ENCODE measurements at places on chromosomes 12 and 14.
A peak's percentile ranks its signal among the peaks of the same experiment; 100 is the strongest.

DNA sequence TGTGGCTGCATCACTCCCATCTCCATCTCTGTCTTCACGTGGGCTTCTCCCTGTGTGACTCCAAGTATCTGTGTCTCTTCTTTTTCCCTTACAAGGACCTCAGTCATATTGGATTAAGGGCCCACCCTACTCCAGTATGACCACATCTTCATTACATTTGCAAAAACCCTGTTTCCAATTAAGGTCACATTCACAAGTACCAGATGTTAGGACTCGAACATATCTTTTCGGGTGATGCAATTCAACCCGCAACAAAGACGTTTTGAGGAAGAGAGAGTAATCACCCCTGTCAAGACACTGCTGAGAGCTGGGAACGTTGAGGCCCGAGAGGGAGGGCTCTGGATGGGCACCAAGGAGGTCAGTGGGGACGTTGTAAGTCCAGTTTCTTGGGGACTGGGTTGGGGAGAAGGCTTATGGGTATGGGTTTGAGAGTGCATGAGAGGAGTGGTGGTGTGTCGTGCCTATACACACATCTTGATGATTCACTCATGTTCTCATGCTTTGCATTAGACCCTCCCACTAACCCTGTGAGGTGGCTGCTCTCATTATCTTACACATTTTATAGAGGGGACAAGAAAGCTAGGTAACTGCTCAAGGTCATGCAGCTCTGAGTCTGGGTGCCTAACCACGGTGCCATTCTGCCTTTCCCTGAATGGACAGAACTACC lies 12.1 kb upstream of the IFI27 start:
- DNase-seq: no peak

GRCh38 chr14:85978582-85979250 lies 448.8 kb downstream of the FLRT2 start:
- DNase-seq: no peak

- DNase-seq: no peak
These were observed 136.4 kb upstream of the NCOR2 start for GRCh38 chr12:124703856-124704255.

DNA sequence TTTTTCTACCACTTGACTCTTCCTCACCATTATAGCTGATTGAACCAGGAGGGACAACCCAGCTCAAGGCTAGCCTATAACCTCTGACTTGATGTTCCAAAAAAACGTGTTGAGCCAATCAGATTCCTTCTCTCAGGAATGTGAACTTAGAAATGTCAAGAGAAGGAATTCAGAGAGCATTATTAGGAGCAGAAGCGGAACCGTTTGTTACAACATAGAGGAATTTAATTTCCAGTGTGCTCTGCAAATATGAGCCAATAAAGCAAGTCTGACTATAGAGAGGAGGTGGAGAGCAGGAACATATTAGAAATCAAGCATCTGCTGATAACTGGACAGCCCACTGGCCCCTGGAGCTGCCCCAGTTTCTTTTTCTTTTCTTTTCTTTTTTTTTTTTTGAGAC lies 15.3 kb upstream of the PELI2 start:
- no peak for DNase-seq

DNA sequence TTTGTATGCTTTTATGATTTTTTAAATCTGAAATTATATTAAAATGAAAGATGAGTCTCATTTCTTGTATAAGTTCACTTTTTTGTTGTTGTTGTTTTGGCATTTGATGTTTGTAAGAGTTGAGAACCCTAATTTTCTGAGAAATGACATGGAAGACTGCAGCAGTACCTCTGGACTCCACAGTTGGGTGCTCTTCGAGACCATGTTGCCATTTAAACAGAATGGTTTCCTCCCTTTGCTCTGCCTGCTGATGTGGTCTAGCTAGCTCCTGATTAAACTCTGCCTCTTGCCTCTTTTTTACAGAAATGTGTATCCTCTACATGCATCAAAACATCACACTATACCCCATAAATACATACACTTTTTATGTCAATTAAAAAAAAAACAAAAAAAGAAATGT lies 5.8 kb upstream of the LTA4H start:
- no peak for DNase-seq

- DNase-seq: no peak
These were observed 52.1 kb downstream of the VWF start for GRCh38 chr12:6072302-6072752.

DNA sequence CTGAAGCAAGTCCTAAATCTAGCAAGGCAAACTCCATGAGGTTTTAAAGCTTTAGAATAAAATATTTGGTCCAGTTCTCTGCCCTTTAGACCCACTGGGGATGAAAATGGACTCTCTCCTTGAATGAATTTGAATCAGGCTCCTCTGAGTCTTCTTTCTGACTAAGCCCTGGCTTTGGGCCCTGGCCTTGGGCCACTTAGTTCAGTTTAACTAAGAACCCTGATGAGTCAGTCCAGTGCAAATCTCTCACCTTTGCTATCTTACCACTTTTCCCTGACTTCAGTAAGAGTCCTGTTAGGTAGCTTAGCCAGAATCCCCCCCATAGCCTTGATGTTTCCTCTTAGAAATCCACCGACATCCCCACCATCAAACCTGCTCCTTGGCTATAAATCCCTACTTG lies 427.5 kb downstream of the SNAPC1 start:
- DNase-seq: no peak

DNA sequence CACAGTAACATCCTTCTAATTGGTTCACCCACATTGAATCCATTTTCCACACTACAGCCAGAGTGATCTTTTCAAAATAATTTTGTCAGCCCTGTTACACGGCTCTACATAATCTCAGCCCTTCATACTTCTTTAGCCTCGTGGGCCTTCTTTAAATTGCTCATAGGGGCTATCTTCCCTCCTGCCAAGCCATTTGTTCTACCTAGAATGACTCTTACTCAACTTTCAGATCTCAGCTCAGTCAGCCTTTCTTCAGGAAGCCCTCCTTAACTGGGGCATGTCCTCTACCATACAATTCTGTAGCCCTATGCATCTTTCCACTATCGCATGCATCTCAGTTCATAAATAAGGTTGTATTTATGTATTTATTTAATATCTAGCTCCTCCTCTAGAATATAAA lies 39.7 kb downstream of the CEP128 start:
- no peak for DNase-seq

DNA sequence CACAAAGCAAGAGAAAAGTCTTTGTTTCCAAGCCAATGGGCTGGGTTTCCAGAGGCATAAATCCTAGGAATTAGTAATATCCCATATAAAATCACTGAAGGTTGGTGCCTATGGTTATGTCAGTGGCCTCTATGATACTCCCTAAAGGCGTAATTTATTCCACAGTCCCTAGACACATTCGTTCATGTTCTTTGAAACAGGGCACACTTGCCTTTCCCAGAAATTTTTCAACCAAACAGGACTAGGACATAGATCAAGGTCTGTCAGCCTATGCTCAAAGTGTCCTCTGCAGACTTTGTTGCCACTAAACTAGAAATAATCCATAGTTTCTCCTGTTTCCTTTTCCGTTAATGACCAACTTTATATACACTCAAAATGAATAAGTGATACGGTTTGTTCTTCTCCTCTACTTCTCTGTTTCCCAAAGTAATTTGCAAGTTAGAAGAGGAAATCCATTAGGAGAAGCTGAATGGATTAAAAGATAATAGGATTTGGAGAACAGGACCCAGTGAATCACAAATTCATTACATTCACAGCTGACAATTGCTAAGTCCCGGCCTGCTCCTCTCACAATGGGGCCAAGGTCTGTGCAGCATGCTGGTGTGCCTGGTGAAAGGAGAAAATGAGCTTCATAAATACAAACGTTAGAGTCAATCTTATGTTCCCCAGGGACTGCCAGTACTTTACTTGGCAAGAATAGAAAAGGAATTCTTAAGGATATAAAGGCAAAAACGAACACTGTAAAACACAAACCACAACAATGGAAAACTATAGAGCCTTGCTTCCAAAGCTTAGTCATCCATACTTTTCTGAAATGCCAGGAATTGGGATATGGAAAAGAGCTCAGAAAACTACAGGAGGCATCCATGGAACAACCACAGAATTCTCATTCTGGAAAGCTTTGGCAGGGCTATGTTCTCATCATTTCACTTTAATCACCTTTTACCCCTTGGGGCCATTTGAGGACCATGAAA lies 966.2 kb downstream of the NRXN3 start:
- DNase-seq: no peak

- no peak for DNase-seq
These were observed 250.1 kb downstream of the ADGRD1 start for GRCh38 chr12:131203666-131204415.

DNA sequence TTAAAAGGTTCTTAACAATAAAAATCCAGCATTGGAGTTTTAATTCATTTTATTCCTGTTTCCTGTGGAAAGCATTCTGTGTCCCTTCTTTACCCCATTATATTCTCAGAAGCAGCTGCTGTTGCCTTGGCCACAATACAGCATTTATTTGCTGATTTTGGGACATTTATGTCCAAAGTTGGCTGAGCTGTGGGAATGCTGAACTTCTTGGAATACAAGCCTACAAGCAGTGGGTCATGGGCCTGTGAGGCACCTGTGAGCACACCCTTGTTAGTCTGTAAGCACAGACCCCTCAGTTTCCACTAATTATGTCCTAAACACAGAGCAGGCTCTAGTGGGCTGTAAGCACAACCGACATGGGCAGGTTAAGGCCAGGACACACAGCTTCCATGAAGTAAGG lies 122.2 kb upstream of the IGF1 start:
- no peak for DNase-seq

DNA sequence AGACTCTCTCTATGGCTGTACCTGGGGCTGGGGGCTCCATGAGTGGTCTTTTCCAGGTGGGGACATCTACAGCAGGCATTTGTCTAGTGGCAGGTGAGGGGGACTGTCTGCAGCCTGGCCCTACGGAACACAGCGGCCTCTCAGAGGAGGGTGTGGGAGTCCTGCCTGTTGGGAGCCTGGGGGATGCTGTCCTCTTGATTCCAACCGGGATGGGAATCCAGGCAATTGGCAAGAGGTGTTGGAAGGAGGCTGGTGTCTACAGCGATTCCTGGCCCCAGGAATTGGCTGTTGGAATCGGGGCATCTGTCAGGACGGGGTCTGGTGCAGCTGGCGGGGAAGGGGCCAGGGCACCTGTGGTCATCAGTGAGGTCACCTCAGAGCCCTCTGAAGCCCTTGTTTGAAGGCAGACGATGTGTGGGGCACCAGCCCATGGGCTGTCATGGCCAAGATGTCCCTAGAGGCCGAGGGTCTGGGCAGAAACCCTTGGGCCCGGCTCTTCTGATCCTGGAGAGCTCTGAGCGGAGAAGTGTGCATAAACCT lies 386.3 kb downstream of the TMEM121 start:
- DNase-seq: no peak

GRCh38 chr12:71607494-71608330 lies 55.9 kb downstream of the ZFC3H1 start:
- no peak for DNase-seq

DNA sequence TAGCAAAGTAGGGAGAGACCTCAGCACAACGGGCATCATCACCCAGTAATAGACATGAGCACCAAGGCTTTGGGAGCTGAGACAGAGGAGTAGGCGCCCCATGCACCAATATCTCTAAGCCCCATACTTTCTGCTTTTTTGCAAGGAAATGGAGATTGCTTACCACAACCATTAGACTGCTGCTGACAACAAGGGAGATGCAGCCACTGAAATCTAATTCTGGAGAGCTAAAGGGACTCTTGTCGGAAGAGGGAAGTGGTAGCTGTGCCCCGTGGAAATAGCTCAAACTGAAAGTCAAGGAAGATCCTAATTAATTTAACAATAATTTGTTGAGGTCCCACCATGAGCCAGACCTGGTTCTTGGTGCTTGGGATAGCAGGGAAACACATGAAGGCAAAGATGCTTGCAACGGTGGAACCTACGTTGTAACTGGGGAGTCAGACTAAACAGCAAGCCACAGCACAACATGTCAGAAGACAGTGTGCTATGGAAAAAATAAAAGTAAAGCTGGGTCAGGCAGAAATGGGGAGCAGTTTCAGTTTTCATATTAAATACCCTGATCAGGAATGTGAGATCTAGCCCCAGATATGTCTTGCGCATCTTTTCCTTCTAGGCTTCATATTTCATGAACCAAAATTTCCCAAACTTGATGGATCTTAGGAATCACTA lies 1131.0 kb downstream of the BCL11B start:
- DNase-seq: no peak

- peak; percentile 17 for DNase-seq
These were observed 109.4 kb downstream of the ARF6 start for GRCh38 chr14:50001999-50002925.

GRCh38 chr12:66502911-66503310 lies 176.0 kb downstream of the GRIP1 start:
- no peak for DNase-seq

DNA sequence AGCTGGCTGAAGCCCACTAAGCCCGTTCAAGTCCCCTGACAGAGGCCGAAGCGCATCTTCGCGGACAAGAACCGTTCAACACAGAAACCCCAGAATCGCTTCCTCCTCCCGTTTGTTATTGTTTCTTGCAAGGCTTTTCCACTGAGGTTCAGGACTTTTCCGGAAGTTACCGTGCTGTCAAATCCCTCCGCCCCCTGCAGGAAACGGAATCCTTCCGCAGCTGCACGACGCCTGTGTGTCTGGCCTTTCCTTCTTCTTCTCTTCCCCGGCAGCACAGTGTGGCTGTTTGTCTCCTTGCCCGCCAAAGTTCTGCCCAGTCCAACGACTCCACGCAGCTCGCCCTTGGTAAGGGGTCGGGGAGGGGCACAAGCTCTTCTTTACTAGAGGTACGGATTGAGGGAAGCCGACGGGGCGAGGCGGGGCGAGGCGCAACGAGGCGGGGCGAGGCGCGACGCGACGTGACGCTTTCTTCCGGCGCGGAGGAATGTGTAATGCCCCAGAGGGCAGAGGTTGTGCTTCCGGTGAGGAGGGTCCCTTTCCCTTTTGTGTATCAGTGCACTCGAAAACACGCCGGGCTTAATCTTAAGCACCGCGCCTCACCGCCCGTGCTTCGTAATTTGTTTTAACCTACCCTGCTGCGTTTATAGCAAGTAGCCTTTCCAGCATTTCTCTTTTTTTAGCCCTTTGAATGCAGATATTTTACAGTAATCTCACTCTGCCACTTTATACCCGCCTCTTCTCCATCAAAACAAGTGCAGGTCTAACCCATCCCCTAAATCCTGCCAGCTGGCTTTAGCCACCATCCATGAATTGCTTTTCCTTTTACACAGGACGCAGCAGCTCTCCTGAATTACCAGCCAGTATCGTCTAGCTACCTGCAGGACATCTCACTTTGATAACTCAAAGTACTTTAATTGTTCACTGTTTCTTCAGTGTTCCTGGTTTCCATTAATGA lies at the start of gene KDM5A:
Gene KDM5A (minus strand): TSS at position 179 of the 955 bp plus-strand sequence. CDS start 229 bp downstream, outside the sequence.
- DNase-seq: peak; percentile 85

DNA sequence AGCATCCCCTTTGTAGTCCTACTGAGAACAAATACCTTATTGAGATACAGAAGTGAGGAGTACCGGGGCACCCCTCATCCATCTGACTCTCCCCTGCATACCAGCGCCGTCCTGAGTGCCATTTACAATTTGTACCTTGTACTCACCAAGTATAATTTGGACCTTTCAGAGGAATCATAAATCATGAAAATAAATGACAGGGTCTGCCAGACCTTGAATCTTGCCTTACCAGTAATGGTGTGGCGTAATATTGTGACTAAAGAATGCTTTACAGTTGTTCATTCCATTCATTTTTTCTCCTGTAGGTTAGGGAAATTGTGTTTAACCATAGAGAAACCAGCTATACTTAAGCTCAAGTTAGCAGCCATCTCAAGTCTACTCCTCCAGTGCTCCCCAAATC lies 243.7 kb upstream of the RGS6 start:
- DNase-seq: no peak

GRCh38 chr12:89618113-89618862 lies 90.3 kb downstream of the ATP2B1 start:
- no peak for DNase-seq

All from stimulated activated CD4-positive, alpha-beta T cell treated with anti-CD3 and anti-CD28 coated beads, Interleukin-4, amount 100 ng/mL, for 4 hours (primary cell).